ENCODE measurements at places on chromosomes 11 and 22.

GRCh38 chr11:125315079-125315740 lies 150.7 kb downstream of the PKNOX2 start:
- no peak for DNase-seq

- DNase-seq: no peak
These were observed 17.9 kb upstream of the NAP1L4 start for GRCh38 chr11:3010004-3010403.

DNA sequence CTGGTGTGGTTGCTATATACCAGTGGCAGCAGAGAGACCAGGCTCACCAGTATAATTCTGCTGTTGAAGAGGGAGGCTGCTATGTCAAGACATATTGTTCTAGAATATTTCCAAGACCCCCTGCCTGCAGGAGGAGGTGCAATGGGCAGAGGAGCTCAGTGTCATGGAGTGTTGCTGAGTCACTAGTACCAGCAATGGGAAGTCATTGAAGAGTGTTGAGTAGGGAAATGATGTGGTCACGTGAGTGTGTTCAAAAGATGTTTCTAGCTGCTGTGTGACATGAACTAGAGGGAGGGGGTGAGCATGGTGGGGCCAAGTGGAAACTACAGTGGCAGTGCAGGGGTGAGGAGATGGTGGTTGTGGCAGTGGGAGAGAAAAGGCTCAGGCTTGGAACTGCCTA lies 76.3 kb upstream of the BIRC3 start:
- no peak for DNase-seq

DNA sequence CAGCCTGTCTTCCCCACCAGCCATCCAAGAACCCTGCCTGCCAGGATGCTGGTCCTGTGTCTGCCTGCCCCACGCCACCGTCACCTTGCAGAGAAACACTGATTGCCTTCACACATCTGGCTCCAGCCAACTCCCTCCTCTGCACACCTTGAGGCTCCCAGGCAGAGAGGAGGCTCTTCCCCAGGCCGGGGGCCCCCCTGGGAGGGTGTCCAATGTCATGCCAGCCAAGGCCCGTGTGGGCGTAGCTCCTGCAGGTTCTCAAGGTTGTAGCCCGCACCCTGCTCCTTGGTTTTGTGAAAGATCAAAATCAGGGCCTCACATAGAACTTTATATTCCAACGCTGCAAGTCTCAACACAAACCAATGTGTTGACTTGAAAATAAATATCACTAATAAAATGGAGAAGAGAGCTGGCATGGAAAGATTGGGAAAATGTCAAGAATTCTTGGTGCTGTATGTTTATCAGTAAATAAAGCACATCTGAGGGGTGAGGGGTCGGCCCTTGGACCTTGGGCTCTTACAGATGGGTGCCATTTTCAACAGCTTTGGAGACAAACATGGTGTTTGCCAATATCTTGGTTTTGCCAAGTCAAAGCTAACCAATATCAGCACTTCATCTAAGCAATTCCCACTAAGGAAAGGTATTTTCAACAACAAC lies 6.7 kb upstream of the PPARA start:
- DNase-seq: no peak

DNA sequence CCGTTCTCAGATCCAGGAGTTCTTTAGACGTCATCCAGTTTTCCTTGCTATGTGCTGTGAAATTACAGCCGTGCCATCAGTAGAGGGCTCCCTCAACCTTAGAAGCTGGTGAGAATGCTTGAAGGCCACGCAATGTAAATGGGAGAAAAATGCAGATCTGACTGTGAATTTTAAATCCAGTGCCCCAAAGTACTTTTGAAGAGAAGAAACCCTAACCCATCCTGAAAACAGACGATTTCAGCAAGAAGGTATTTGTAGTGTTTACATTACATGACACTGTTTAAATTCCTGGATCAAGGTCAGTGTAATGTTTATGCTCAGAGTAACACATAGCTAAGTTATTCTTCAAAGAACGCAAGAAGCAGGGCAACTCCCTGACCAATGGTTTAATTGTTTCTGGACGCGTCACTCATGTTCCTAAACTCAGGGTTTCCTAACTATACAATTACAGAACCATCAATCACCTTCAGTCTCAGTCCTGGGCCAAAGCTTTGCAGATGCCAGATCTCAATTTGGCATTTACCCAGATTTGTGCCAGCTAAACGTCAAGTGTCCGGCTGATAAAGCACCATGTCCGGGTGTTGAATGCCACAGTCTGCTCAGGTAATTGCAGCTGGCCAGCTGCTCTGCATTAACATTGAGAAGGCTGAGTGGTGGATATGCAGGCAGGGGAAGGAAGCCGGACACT lies 38.2 kb downstream of the ADAMTS8 start:
- DNase-seq: no peak

DNA sequence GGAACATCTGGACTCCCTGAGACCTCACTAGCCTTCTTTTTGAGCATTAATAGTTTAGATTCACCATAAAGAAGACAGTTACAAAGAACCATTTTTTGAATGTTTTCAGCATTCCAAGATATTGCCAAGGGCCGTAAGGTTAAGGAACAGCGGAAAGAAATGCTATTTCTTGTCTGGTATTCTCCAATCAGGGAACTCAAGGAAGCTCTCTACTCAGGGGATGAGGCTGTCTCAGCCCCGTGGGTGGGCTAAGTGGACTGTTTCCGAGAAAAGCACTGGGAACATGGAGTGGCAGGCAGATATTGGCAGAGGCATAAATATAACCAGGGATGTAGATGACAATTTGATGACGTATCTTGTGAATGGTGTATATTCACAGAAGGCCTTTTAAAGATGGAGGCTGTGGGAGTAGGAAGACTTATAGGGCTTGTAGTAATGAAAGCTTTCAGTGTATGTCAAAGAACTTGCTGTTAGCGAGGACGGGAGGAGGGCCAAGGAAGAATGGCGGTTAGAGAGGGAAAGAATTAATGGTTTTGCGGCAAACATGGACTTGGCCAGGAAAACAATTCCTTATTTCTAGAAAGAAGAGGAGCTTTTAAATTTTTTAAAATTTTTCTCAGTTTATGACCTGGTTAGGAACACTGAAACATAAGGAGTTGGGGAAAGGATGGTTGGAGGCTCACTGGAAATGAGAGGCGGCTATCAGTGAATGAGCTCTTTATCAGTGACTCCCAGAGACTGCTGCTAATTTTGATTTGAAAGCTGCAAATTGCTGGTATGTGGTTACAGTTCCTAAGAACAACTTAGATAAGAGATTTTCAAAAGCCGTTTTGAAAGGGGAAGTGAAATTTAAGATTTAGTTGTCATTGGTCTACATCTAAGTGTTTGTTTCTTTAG lies 64.6 kb downstream of the ST3GAL4 start:
- DNase-seq: no peak

DNA sequence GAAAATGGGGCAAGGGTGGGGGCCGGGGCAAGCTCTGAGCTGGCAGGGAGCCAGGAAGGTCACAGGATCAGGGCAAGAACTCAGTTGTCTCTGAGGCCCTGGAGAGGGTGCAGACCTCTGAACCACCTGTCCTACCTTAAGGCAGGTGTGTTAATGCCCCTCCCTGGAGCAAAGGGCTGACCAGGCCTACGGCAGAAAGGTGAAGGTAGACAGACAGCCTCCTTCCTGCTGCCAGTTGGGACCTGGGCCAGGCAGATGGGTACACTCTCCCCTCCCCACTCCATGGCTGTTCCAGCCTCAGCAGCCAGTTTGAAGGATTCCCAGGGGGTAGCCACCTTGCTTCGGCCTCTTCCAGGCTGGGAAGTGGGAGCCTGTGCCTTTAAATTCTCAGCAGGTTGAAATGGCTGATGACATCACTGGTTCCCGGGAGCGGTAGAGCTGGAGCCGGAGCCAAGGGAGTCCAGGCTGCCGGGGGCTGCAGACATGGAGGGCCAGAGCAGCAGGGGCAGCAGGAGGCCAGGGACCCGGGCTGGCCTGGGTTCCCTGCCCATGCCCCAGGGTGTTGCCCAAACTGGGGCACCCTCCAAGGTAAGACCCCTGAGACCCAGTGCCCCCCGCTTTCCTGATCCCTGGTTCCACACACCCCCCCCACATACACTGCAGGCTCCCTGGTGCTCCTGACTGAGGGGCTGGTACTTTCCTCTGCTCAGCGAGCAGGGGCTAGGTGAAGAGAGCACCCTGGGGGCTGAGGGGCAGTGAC lies at the start of gene INPP5J:
Gene INPP5J (plus strand): TSS at position 435 of the 760 bp plus-strand sequence. CDS start 49 bp downstream, at position 484.
- no peak for DNase-seq
